Retinal pigment epithelial cell (primary cell): ENCODE measurements at places on chromosomes 3 and 15.

GRCh38 chr15:38651328-38652038 is 86.9 kb upstream of the RASGRP1 start:
- no peak for DNase-seq

DNA sequence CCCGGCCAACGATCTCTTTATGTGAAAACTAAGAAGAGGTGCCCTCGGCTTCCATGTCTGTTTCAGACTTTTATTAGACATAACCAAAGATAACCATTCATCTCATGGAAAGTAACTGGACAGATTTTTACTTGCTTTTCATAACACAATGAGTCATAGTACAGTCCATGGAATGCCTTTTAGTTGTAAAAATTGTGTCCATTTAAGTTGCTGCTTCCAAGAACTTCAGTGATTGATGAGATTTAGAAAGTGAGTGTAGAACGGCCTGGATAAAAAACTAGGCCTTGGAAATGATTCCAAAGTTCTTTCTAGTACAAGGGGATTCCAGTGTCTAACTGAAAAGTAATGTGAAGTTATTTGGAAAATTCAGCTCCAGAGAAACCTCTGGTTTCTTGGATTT is 10.8 kb downstream of the EIF2AK4 start:
- peak; percentile 33 for DNase-seq

GRCh38 chr15:80478075-80478474 is 73.9 kb downstream of the ARNT2 start:
- DNase-seq: no peak

DNA sequence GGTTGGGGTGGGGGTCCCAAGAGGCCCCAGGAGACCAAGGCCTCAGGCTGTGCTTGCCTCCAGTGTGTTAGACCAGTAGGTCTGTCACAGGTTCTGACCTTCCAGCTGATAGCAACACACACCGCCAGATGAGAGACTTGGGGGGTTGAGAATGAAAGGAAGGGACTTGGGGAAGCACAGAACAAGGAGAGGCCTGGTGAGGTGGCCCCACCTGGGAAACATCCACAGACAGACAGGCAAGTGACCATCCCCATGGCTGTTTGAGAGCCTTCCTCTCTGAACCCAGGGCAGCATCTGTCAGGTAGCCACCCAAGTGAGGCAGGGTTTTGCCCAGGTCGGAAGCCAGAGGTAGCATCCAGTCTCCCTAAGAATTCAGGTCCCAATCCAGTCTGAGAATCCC is 35.0 kb upstream of the VPS8 start:
- no peak for DNase-seq

DNA sequence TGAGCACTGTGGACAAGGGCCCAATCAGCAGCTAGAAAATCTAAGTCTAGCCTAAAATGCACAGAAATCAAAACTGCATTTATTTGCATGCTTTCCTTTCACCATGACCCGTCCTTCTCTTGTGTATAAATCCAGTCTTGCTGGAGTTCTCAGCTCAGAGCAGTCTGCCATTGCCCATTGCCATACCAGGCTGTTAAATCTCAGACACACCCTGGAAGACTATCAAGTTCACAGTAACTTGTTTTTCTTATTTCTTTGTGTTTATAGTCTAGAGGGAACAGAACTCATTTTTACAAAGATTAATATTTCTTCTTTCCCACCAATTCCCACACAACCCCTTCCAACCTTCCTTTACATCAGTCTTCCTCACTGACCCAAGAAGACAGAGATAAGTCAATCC is 85.9 kb downstream of the COL8A1 start:
- no peak for DNase-seq

DNA sequence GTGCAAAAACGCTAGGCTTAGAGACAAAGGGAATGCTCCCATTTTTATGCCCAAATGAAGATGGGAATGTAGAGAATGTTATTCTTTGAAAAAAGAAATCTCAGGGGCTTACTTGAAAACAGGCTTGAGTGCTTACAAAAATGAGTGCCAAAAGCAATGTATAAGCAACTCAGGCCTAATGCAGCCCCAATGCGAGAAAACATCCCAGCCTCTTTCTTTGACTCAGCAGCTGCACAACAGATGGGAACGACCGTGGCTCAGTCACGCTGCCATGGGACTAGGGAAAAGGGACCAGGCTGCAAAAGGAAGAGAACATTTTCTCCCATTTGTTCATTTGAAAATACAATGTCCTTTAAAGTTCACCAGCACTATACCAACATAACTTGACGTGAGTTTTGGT is 246.4 kb upstream of the LRIG1 start:
- no peak for DNase-seq

GRCh38 chr3:123339302-123339701 is 109.6 kb downstream of the ADCY5 start:
- DNase-seq: no peak

DNA sequence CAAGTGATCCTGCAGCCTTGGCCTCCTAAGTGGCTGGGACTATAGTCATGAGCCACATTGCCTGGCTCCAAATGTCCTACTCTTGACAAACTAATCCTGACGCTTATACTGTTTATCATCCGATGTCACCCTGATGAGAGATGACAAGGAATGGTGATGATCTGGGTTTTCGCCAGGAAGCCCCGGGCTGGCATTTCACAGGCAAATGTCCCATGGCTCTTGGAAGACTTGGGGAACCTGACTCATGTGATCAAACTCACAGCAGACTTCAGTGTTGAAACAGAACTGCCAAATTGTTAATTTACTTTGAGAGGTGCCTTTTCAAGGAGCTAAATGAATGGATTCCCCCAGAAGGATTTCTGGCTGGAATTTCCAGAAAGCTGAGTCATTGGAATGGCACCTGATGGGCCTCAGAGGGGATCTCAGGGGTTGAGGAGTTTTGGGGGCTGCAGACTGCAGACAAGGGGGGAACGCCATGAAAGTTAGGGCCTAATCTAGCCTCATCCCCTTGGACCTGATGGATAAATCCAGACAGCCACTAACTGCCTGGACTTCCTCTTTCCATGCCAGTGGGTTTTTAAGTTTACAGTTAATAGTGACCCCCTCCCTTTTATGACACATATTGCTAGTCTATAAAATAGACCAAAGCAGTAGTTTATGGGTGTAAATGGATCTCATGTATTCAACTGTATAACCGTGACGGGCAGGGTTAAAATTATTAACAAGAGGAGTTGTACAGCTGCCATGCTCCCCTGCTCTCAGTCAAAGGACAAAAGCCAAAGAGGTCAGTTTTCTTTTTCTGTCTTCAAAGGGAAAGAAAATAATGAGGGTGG is 146.6 kb downstream of the CHSY1 start:
- peak; percentile 81 for DNase-seq

- DNase-seq: no peak
Observed at GRCh38 chr3:138908846-138909245, 38.1 kb downstream of the FOXL2 start.

GRCh38 chr15:49664716-49665115 is 43.9 kb downstream of the DTWD1 start:
- no peak for DNase-seq

DNA sequence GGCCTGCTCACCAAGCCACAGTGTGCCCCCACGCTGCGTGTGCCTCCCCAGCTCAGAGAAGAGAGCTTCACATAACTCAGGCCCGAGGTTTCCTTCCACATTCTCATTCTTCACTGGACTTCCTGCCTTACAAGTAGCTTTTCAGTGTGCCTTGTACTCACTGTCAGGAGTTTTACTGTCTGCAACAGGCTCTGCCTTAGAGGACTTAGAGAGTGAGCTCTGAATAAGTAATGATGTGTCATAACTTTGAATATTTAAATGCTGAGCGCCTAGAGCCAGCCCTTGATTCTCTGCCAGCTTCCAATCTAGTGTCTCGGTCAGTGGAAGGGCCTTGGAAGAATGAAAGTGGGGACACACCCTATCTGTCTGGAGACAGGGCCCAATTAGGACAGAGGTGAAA is 41.8 kb downstream of the ITGB5 start:
- DNase-seq: peak; percentile 90
